Left kidney (tissue), 8 donors: ENCODE measurements at places on chromosomes 4 and X.
A peak's percentile ranks its signal among the peaks of the same experiment; 100 is the strongest.

- DNase-seq = no peak
Measured at GRCh38 chr4:6659897-6660296, 19.4 kb downstream of the MRFAP1 start.

DNA sequence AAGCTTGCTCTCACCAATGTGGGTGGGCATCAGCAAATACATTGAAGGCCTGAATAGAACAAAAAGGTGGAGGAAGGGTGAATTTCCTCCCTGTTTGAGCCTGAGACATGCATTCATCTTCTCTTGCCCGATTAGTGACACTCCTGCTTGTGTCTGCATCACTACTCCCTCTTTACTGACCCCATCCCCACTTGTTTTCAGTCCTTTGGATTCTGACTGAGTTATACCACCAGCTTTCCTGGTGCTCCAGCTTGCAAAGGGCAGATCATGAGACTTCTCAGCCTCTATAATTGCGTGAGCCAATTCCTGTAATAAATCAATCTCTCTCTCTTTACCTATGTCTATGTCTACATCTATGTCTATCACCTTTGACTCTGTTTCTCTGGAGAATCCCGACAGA lies 47.4 kb upstream of the DYNLT3 start:
- no peak for DNase-seq

DNA sequence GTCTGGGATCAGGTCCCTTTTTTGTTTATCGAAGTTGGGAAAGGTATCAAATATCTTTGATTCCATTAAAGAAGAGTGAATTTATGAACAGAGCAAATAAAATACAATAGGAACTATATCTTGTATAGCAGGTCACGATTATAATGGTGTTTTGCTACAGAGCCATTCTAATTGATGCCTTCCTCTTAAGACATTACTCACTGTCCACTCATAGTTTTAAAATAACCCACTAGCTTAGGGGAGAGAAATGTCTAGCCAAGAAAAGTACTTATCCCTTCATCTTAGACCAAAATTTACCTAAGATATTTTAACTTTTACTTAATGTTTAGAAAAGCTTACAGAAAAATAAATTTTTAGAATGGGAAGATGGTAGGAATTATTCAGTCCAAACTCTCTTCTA lies 112.0 kb upstream of the PABPC4L start:
- no peak for DNase-seq

- peak; percentile 30 for DNase-seq
Measured at GRCh38 chrX:69021141-69021960, 143.9 kb downstream of the PJA1 start.

- no peak for DNase-seq
Measured at GRCh38 chrX:125387945-125388344, 68.3 kb downstream of the TEX13C start.
